Hypothalamus (tissue), 51 donors: ENCODE measurements at places on chromosomes 6 and 20.

- DNase-seq, result no peak
Measured at GRCh38 chr6:6461138-6461537, 127.4 kb upstream of the LY86 start.

GRCh38 chr6:47161176-47161687 lies 119.1 kb upstream of the ADGRF1 start:
- no peak for DNase-seq

GRCh38 chr6:163605385-163606097 lies 191.0 kb downstream of the QKI start:
- DNase-seq, result no peak

GRCh38 chr6:45541934-45542333 lies 164.2 kb upstream of the SUPT3H start:
- no peak for DNase-seq

DNA sequence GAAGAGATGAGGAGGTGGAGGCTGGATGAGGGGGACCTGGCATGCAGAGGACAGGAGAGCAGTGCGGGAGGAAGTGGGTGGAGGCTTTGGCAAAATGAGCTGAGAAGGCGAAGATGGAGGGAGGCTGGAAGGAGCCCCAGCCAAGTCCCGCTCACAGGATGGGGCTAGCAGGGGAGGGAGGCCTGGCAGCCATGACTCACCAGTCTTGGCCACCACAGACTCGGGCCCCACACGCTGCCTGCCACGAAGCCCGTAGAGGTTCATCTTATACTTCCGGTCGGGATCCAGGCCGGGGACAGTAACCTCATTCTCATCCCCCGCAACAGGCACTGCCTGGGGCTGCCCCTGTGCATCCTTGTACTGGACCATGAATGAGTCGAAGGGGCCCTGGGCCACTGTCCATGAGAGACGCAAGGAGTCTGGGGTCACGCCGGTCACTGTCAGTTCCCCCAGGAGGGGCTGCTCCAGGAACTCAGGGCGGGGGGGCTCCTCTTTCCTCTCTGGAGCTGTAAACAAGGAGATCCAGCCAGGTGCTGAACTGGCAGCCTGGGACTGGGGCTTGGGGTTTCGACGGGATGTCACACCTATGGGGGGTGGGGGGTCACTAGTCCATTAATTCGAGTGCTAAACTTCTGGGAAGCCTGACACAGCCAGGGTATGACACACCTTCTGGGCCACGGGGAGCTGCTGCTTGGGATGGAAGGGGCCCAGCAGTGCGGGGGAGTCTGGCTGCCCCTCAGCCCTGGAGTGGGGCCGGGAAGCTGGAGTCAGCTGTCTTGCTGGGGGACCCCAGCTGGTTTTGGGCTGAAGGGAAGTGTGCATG lies 27.8 kb downstream of the TNXB start:
- no peak for DNase-seq

GRCh38 chr6:136337121-136337520 lies 47.5 kb upstream of the BCLAF1 start:
- DNase-seq, result no peak

DNA sequence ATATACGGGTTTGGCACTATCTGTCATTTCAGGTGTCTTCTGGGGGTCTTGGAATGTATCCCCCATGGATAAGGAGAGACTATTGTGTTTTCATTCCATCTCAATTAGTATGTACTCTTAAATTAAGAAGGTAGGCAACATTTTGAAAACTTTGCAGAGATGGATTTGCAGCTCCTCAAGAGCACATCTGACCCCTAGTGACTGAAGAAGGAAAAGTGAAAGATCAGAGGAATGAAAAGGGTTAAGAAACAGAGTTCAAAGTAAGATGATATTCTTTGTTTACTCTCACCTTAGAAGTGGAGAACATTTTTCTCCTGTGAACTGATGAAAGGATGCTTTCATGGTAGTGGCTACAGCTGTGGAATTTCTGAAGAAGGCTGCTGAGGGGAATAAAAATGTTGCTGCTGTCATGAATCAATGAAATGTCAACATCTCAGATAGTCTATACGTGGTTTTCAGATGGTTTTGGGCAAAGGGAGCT lies 41.5 kb downstream of the SH3BGRL2 start:
- no peak for DNase-seq

DNA sequence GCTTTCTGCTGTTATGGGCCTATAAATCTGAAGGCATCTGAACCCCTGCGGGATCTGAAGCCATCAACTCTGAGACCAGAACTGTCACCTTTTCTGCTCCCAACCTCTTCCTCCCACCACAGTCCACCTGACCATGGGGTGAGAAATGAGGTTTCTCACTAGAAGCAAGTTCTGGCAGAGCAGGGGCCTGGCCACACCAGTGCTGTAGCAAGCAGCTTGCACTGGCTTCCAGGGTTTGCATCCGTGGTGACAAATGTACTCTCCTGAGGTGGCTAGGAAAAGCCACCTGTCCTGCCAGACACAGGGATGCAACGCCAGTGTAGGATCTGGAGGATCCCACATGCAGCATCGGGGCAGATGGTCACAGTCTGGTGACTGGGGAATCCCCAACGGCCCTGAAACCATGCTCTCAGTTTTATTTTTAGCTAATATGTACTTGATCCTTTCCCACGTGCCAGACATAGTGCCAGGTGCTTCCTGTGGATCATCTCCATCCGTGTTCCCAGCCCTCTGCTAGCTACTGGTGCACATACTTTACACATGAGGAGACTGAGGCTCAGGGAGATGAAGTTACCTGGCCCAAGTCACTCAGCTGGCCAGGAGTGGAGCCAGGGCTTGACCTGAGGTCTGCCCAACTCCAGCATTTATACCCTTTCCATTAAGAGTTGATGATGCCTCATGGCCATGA lies 122.1 kb upstream of the SPACA1 start:
- DNase-seq, result no peak

- DNase-seq, result no peak
Measured at GRCh38 chr6:104462811-104463599, 396.7 kb downstream of the HACE1 start.

GRCh38 chr6:18763086-18763485 lies 375.9 kb downstream of the RNF144B start:
- no peak for DNase-seq

DNA sequence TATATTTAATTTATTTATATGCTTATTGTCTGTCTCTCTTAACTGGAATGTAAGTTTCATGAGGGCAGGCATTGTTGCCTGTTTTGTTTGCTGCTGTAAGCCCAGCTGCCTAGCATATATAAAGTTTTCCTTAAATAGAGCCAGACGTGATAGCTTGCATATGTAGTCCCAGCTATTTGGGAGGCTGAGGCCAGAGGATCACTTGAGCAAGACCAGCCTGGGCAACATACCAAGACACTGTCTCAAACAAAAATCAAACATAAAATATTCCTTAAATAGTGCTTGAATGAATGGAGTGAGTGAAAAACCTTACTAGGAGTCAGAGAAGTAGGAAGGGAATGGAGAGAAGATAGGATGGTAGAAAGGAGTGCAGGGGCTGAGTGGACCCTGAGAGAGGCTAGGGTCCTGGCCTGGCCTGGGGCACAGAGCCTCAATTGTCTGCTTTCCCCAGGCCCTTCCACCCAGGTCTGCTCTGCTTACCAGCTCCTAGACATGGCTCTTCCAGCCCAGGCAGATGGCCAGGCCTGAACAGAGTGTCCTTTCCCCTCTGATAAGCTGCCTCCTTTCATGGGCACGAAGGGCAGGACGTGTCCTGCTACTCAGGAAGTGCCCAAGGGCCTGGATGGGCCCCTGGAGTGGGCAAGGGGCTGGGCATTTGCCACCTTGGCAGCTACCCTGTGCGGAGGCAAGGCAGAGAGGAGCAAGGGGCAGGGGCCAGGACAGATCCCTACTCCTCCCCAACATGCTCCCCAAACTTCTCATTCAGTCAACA lies 17.7 kb upstream of the BAK1 start:
- DNase-seq, result no peak

GRCh38 chr20:17538517-17539170 lies 7.5 kb upstream of the BFSP1 start:
- no peak for DNase-seq

DNA sequence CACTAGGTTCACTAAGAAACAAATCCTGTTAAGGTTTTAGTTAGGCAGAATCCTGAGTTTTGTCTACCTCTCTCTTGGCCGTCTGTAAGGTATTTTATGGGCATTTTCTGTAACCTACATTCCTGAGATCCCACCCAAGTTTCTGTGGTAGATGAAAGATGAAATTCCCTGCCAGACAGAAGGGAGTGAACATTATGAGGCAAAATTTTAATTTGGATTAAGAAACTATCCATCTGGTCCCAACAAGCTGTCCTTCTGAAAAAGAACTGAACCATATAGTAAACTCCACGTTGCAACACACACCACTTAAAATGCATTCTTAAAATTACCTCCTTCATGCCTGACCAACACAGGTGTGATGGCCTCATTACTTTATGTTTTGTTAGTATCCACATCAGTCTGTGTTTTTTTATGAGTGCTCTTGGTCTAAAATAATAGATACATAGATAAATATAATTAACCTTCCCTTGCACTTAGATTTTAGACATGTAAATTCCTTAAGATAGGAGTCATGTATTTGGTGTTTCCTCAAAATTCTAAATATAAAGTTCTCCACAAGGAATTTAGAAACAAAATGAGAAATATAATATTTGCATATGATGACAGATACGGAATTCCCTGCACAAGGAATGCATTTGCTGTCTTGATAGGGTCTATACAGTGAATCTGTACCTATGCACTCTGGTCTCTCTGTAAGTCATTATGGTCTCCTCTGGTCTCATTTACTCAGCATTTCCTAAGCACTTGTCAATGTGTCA lies 86.5 kb downstream of the CHD6 start:
- DNase-seq, result no peak

GRCh38 chr6:17950095-17950494 lies 37.3 kb downstream of the KIF13A start:
- no peak for DNase-seq

- DNase-seq, result no peak
Measured at GRCh38 chr20:59559863-59560262, 44.5 kb upstream of the PHACTR3 start.

GRCh38 chr6:10610289-10610688 lies 84.1 kb downstream of the C6orf52 start:
- no peak for DNase-seq

GRCh38 chr6:106858653-106859092 lies 115.9 kb downstream of the CD24 start:
- DNase-seq, result no peak

DNA sequence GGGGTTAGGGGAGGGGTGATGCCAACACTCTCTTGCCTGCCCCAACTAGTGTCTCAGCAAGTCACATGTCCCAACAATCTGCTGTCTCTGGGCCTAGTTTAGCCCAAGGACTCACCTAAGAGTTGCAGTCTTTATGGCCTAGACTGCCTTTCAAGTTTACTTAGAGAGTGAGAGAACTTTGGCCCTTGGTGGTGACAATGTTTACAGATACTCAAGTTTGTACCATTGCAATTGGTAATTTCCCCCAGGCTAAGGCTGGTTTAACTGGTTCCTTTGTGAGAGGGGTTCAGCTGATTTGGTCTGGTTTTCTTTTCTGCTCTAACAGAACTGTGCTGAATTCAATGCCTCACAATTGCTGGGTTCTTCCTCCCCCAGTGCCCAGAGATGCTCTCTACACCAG lies 1279.9 kb upstream of the EYS start:
- DNase-seq, result no peak

- no peak for DNase-seq
Measured at GRCh38 chr6:157056275-157056674, 267.0 kb downstream of the TMEM242 start.

- DNase-seq, result no peak
Measured at GRCh38 chr6:33314943-33315792, 1.3 kb upstream of the TAPBP start.

- DNase-seq, result peak; percentile 29
Measured at GRCh38 chr6:4210629-4211419, 75.4 kb upstream of the ECI2 start.
